H1 (cell line): ENCODE measurements at places on chromosomes 12 and 14. TPM values are rescaled to one million over a fixed set of nuclear protein-coding genes. Genes with fewer than 3 reads are reported as not detected.
A peak's percentile ranks its signal among the peaks of the same experiment; 100 is the strongest.

AHNAK2 gene
- polyA plus RNA-seq, result 0.64 and 0.95 TPM in 2 replicates

ACAD10 gene
- polyA plus RNA-seq, result 17.3 and 26.3 TPM in 2 replicates

- no peak for DNase-seq
These were observed 187.2 kb downstream of the PRKD1 start for GRCh38 chr14:29740491-29740890.

SERPINA5 gene
- 1.6 and 1.8 TPM in 2 replicates for polyA plus RNA-seq

ANKS1B gene
- polyA plus RNA-seq, result 2.7 TPM in 2 replicates

DNA sequence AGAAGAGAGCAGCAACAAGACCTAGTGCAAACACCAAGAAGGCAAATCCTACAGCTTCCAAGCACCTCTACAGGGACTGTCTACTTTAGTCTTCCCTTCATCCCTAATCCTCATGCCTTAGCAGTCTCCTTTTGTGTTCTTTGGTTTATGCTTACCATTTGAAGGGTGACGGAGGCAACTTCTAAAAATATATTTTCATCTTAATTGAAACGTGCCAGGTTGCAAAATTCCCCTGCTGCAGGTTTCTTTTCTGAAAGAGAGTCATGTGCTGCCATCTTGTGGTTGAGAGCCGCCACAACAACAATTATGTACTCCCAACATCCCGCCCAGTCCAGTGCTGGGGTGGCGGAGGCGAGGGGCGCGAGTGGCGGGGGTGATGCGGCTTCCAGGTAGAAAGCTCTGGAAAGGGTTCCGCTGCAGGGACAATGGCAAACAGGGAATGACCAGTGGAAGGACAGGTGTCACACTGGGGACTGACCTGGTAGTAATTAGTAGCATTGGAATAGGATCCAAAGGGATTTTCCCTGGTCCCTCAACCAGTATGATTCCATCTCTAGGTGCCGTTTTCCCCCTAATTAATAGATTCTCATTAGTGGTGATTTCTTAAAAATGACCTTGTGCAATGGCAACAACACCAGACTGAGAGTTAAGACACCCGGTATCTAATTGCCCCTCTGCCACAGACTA is 80.3 kb upstream of the GNG2 start:
- DNase-seq, result peak; percentile 86

- no peak for DNase-seq
These were observed 471.6 kb upstream of the FOXG1 start for GRCh38 chr14:28294834-28295440.

TRPV4 gene
- 6.2 and 6.4 TPM in 2 replicates for polyA plus RNA-seq

- no peak for DNase-seq
These were observed 9.2 kb upstream of the CRIP2 start for GRCh38 chr14:105465209-105466031.

DNA sequence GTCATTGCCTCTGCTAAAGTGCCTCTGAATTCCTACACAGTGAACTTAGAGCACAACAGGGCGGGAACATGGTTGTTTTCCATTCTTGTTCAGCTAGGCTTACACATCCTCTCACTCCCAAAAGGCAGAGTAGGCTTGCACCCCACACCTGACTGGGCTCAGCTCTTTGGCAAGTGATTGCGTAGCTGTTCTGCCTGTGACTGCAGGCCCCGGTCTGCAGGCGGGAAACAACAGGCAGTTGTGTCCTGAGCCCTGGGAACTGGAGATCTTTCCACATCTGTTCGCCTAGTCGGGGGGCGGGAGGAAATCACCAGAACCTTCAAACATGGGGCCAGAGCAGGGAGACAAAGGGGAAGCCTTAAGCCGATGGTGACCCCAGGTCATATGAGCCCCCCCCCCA is 274.7 kb downstream of the ZFP36L1 start:
- no peak for DNase-seq

EPYC gene
- polyA plus RNA-seq, result not detected in 2 replicates

DNA sequence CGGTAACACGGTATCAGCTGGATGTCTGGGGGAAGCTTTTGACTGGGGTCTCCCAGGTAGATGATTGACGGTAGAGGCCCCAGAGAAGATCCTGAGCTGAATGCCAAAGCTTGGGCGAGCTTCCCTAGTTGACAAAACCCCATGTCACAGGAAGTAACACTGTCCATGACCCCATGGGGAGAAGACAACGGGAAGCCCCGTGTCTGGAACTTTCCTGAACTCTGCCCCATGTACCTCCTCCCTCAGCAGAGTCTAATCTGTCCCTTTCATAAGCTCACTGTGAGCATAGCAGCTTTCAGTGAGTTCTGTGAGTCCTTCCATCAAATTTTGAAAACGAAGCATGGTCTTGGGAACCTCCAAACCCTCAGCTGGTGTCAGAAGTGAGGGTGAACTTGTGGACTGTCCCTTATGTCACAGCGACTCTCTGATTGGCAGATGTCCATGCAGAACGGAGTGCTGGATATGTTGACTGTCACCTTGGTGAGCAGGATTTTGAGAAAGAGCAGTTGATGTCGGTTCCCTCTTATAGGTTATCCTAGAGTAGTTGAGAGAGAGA is 29.7 kb upstream of the BEGAIN start:
- DNase-seq, result no peak

DNA sequence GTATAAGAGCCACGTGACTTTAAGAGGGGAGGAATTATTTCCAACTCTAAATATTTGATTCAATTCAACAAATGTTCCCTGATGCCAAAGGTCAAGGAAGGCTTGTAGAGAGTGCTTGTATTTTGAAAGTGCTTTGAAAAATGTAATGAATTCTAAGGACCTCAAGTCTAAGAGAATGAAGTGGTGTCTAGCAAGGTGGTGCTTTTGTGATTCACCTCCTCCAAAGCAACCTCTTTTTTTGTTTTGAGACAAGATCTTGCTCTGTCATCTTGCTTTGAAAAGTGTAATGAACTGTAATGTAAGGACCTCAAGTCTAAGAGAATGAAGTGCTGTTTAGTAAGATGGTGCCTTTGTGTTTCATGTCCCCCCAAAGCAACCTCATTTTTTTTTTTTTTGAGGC is 13.7 kb downstream of the AK7 start:
- DNase-seq, result no peak

- DNase-seq, result no peak
These were observed 631.7 kb downstream of the RPS29 start for GRCh38 chr14:48954446-48954845.

- no peak for DNase-seq
These were observed 13.5 kb downstream of the PSMA3 start for GRCh38 chr14:58258156-58258555.

NTF3 gene
- polyA plus RNA-seq, result 1.4 and 1.5 TPM in 2 replicates

GRCh38 chr12:56286044-56286830 is 13.9 kb downstream of the CS start:
- DNase-seq, result no peak

DNA sequence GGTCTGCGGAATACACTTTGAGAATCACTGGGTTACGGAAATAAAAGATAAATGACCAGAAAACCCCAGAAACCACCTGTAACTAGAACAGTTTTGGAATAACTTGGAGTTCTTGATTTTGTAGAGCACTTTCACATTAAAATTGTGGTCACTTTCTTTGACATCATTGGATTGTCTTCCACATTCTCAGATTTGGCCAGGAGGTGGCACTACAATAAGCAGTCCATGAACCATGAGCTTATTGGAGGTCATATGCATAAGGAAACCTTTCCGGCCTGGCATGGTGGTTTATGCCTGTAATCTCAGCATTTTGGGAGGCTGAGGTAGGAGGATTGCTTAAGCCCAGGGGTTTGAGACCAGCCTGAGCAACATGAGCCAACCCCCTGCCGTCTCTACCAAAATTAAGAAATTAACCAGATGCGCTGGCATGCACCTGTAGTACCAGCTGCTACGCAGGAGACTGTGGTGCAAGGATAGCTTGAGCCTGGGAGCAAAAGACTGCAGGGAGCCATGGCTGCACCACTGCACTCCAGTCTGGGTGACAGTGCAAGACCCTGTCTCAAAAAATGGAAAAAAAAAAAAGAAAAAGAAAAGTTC is 107.7 kb upstream of the CAND1 start:
- no peak for DNase-seq

- DNase-seq, result no peak
These were observed 40.8 kb downstream of the NINJ2 start for GRCh38 chr12:622416-622815.

- no peak for DNase-seq
These were observed 242.7 kb downstream of the VRK1 start for GRCh38 chr14:97039717-97040363.

GLIPR1L1 gene
- polyA plus RNA-seq, result 0.60 and 1.2 TPM in 2 replicates

FITM1 gene
- polyA plus RNA-seq, result 0.53 and 0.80 TPM in 2 replicates

- peak; percentile 41 for DNase-seq
These were observed 174.2 kb upstream of the PDE3A start for GRCh38 chr12:20194171-20194570.

GRCh38 chr12:32566663-32567295 is 112.3 kb upstream of the DNM1L start:
- DNase-seq, result peak; percentile 13

DNA sequence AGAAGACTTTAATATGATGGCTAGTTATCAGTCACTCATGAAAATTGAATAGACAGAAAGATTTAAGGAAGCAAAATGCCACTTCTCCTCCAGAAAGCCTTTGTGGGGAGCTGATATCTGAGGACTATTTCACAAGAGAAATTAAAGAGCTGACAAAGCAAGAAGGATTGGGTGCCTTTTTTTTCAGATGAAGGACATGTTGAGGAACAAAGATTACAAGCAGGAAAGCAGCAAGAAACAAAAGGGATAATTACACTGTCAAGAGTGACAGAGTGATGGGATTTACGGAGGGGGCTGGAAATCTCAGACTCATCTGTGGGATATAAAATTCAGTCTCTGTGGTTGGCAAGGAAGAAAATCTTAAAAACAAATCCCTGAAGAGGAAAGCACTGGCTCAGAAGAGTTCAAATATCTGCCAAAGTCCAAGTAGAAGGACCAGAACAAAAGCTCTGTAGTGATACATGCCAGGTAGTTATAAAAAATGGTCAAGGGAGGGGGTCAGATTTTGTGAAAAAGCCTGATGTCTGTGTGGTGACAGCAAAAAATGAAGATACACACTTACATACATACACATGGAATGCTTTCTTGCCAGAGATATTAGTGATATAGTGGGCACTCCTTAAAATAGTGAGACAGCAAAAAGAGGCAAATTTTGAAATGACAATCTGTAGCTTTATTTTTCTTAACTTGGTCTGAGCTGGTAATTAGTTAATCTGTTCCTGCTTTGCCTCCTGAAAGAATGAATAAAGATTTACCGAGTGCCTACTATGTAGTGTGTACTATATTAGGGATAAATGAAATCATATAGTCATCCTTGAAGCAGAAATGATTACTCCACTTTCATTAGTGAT is 62.9 kb downstream of the EPS8 start:
- no peak for DNase-seq

GRCh38 chr12:106974511-106974910 is 12.4 kb downstream of the MTERF2 start:
- no peak for DNase-seq

DNA sequence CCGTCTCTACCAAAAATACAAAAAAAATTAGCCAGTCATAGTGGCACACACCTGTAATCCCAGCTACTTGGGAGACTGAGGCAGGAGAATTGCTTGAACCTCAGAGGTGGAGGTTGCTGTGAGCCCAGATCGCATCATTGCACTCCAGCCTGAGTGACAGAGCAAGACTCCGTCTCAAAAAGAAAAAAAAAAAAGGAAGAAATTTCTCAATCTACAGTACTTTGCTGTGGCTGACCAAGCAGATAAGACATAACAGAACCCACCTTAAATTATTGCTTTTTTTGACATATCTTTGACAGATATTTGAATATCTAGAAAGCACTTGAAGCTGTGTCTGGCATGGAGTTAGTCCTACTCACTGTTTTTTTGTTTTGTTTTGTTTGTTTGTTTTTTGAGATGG is 34.9 kb upstream of the HNF1A start:
- no peak for DNase-seq

DNA sequence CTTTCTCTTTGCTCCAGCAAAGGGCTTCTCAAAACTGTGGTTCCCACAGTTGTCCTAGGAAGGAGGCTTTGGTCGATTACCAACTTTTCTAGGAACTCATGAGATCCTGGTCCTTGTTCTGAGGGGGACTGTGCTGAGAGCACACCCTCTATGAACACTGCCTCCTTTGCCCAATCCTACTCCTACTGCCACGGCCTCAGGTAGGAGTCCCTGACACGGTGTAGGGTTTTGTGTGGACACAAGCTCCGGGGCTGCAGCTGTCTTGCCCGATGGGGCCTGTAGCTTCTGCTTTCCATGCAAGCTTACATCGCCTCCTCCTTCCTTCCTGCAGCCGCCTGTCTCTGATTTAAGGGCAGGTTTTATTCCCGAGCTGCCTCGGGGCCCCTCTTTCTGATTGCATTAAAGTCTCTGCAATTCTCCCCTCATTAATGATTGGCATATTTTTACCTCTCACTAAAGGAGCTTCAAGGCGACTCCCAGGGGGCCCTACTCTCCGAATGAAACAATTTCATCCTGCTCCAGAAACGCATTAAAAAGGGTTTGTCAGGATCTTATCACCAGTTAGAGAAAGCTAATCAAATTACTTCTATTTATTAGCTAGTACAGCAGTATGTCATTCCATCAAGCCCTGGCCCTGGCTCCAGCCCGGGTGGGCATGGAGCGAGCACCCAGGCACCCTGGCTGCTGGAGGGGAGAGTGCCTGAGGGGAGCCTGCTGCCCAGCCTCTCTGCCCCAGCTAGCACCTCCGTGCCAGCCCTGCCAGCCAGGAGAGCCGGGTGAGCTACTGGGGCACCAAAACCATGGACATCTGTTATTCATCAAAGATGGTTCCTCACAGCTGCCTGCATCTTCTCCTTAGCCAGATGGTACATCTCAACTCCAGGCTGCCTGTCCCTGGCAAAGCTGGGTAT is 38.0 kb upstream of the ESRRB start:
- no peak for DNase-seq

DNA sequence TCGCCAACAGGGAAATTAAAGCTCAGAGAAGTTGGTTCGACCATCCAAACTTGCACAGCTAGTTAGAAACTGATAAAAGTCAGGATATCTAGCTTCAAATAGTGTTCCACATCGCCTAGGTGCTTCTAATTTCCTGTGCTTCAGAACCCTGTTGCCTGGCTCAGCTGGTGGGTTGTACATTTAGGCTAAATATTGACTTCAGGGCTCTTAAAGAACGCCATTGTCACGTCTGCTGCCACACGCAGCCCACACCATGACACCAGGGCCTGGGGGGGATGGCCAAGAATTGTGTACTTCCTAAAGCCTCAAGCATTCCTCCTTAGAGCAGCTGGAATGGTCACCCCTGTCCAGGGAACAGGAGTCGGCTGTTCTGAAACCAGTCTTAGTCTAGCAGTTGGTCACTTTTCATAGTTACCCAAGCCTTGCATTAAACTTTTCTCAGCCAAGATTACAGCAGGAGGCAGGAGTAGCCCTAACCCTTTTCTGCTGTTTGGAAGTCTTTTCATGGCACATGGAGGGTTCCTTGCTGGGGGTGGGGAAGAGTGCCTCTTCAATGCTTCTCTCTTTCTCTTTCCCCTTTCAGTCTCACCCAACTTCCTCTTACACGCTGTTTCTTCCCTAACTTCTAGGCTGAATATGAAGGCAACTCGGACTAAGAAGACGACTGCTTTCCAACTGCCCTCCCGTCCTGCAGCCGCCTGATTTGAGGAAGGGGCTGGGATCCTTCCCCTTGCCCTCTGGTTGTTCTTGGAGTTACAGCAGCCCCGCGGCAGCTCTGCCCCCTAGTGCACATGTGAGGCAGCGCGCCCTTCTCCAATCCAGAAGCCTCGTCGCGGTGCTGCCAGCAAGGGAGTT is 17.1 kb downstream of the FOS start:
- peak; percentile 92 for DNase-seq
